ENCODE measurements at places on chromosomes 3 and 15.

DNA sequence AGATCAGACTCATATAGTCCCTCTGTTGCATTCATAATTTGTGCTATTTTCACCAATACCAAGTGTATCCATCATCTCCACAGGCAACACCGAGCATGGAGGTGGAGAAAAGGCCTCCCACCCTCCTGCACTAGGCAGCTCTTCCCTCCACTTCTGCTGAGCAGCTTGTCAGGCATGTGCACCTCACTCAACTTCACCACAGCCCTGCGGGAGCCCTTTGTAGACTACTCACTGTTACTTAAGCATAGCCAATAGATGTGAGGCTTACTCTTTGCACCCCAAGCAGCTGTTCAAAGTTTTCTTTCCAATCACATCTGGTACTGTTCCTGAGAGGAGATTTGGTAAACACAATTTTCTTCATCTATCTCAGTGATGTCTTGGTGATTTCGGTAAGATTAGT is 16.9 kb upstream of the GUCA1C start:
- DNase-seq, result no peak

DNA sequence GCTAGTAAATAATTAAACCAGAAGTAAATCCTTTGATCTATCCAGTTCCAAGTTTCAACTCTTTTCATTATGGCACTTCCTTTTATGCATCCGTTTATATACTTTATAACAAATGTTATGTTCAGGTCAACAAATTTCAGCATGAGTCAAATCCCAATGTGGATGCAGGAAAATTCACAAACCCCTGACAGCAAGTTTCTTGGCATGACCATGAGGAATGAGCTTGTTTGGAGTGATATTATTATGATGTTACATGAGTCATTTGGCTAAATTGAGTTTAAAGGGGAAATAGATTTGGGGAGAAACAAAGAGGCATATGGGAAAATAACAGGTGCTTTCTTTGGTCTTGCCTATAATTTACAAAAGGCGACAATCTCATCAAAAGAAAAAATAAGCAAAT is 32.1 kb upstream of the KCNMB2 start:
- DNase-seq, result no peak

DNA sequence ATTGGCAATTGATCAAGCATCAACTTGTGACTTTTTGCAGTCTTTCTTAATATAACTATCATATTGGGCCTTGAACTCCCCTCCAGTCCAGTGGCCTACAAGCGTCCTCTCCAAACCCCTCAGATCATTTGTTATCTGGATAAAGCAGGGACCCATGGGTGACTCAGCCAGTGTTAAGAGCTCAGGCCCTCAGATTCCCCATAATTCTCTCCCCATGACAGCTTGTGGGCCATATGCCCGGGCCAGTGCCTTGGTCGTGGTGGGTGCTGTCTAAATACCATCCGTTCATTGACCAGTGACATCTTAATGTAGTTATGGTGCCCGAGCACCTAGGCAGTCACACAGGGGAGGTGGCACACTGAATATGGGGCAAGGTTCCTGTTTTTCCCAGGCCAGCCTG is 18.1 kb downstream of the MCF2L2 start:
- DNase-seq, result no peak

DNA sequence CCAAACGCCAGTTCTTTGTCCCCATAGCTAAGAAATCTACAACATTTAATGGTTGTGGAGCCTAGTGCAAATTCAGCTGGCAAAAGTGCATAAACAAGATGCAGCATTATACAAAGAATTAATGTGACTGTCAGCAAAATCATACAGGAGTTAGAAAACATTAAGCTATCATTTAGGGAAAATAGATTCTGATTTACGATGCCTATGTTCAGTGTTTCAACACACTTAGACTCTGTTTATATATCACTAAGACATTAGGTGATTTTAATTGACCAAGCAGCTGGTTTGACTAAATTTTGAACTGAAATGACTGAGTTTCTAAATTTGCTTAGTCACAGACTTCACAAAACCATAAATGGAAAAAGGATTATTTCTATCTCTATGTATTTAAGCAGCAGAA is 1076.8 kb downstream of the TBL1XR1 start:
- DNase-seq, result no peak

- no peak for DNase-seq
These were observed 72.3 kb downstream of the CLDN11 start for GRCh38 chr3:170490828-170491560.

- no peak for DNase-seq
These were observed 201.3 kb downstream of the ABHD5 start for GRCh38 chr3:43892061-43892460.

GRCh38 chr15:85531083-85531482 is 150.7 kb downstream of the AKAP13 start:
- no peak for DNase-seq

- DNase-seq, result no peak
These were observed 43.0 kb downstream of the ARRDC4 start for GRCh38 chr15:98003518-98003917.

- peak; percentile 48 for DNase-seq
These were observed 121.9 kb upstream of the ARHGEF3 start for GRCh38 chr3:56923526-56924224.

DNA sequence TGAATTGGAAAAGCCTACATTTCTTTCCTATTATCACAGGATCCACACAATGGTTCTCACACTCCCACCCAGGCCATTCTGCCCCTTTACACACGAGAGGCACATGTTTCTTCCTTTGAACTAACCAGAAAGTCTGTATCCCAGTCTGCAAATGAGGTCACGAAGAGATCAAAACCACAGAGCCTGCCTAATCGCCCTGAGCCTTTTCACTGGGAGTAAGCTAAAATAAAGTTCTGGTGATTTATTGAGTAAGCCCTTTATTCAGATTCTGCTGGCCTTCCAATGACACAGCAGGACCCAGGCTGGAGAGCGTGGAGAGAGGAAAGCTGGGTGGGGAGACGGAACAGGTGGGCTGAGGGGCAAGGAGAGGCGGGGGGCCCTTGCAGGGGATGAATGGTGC is 78.7 kb downstream of the ATP1B3 start:
- DNase-seq, result no peak

DNA sequence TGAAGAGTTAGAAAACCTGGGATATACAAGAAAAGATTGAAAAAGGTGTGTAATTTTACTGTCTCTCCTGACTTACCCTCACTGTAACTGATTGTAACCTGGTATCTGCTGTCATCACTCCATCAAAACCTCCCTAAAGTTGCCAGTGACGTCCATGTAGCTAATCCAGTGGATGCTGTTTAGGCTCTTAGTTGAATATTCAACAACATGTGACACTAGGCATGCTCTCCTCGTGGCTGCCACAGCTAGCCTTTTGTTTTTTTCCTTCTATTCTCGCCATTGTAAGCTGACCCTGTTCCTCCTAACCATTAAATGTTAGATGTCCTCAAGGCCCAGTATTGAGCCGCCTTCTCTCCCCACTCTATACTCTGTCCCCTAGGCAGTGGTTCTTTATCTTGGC is 41.6 kb downstream of the GADL1 start:
- no peak for DNase-seq

- no peak for DNase-seq
These were observed 92.3 kb upstream of the COL8A1 start for GRCh38 chr3:99545941-99546580.

DNA sequence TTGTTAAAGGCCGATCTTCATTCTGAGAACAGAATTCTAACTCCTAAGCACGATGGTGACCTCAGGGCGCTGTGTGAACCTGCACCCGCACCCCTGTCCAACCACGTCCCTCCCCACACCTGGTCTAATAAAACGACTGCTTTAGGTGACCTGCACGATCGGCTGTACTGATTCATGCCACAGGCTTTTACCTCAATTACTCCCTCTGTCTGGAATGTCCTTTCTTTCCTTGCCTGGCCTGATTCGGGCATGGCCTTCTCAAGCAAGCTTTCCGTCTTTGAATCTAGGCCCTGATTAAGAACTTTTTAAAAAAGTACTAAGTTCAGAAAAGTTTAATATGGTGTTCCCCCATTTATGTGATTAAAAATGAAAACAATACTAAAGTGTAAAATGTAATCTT is 842 bp upstream of the U2SURP start:
- DNase-seq, result no peak

DNA sequence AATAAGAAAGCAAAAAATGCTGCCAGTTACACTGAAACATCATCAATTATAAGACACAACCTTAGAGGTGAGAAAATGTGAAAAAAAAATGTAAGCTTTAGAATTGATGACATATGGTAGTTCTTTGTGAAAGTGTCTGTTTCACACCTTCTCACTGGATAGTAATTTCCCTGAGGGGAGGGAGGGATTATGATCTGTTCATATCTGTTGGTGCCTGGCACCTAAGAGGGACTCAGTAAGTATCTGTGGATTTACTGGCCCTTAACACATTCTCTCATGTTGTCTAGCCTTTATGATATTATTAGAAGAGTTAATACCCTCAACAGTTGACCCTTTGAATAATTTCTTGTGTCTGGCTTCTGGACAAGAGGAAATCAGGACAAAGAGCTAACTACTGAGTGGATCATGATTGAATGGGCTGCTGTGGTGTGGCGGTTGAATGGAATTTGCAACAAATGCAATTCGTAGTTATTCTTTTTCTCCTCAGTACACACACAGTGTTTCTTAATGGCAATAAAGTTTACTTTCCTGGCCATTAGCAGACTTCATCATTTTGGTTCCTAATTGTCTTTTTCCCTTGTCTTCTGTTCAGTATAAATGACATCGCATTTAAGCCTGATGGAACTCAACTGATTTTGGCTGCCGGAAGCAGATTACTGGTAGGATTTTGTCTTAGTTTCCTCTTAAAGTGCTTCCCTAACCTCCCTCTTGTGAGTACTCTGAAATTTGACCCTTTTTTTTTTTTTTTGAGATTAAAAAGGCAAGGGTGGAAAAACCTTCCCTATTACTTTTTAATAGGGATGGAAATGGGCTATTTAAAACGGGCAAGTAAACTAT is 9.5 kb downstream of the IFT122 start:
- no peak for DNase-seq

DNA sequence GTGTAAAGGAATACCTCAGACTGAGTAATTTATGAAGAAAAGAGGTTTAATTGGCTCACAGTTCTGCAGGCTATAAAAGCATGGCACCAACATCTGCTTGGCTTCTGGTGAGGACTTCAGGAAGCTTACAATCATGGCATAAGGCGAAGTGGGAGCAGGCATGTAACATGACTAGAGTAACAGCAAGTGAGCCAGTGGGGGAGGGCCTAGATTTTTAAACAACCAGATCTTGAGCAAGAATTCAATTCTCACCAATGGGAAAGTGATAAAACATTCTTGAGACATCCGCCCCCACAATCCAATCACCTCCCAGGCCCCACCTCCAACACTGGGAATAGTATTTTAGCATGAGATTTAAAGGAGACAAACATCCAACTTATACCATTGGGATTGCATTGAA is 44.2 kb upstream of the BCL2A1 start:
- DNase-seq, result no peak

- DNase-seq, result no peak
These were observed 18.2 kb upstream of the TMEM207 start for GRCh38 chr3:190467922-190468321.

- DNase-seq, result no peak
These were observed 1.1 kb upstream of the UBE2E1 start for GRCh38 chr3:23804441-23805209.

DNA sequence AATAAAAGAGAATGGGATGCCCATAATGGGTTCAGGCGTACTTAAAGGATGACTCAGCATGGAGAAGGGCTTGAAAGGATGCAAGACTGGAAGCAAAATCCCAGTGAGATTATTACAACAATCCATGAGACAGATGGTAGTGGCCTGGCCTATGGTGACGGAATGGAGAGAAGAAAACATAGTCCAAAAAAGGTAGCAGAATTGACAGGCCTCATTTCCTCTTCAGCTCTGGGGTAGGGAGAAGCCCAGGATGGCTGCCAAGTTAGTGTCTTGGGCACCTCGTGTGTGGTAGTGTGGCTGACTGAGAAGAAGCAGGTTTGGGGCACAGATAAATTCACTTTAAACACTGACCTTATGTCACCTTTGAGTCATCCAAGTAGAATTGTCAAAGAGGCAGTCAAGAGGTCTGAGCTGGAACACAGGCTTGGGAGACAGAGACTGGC is 18.1 kb downstream of the MB21D2 start:
- DNase-seq, result no peak

- no peak for DNase-seq
These were observed 250.8 kb downstream of the XXYLT1 start for GRCh38 chr3:195020185-195020584.

DNA sequence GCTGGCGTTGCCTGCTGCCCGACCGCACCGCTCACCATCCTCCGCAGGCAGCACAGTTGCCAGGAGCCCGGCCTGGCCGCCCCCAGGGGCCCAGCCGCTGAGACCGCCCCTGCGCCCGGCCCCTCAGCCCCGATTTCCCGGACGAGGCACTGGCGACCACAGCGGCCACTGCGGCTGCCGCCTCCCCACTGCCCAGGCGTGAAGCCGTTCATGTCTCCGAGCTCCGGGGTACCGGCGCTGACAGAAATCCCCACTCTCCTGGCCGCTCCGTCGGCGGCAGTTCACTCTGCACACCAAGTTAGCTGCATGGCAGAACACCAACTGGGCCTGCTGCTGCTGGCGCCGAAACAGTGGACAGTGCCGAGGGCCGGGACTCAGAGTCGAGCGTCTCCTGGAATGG is 8.5 kb downstream of the SELENOT start:
- DNase-seq, result no peak
